ENCODE measurements at places on chromosomes 2 and 18. TPM values are rescaled to one million over a fixed set of nuclear protein-coding genes. Genes with fewer than 3 reads are reported as not detected.

- DNase-seq: no peak
Observed at GRCh38 chr2:26845021-26845420, 2.9 kb upstream of the DPYSL5 start.

GRCh38 chr2:88451811-88452564 lies 505 bp downstream of the FOXI3 start:
- DNase-seq: peak; percentile 79

GRCh38 chr18:35616664-35617423 lies 35.3 kb downstream of the GALNT1 start:
- DNase-seq: peak; percentile 87

DNA sequence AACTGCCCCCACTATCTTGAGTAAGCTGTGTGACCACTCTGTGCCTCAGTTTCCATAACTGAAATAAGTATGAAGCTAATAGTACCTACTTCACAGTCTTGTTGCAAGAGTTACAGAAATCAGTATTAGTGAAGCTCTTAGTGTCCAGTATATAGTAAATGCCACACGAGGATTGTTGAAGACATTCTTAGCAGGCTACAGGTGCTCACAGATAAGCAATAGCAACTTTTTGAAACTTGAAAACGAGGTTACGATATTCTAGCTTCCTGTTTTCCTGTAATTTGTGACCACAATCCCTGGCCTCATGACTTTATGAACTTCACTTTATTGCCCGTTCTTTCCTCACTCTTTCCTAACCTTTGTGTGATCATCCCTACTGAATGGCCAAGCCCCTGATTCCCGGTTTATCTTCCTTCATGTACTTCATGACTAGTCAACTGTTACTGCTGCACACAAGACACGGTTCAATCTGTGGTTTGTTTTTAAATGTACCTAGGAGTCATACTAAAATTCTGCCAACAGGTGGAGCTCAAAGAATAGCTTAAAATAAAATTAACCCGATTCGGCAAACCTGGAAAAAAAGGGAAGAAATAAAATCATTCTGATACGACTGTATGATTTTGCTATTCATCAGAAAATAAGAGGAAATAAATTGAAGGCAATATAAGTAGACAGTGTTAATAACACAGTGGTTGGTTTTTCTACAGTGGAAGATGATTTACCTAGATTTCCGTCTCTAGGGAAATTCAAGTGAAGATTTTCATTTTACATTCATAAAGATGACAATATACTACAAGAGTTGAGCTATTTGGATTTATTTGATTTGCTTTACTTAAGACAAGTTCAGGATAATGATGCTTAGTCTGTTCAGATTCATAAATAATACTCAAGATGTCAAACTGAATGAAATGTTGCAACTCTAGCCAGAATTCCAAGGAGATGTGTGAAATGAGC lies 38.1 kb upstream of the STAT1 start:
- DNase-seq: no peak

DNA sequence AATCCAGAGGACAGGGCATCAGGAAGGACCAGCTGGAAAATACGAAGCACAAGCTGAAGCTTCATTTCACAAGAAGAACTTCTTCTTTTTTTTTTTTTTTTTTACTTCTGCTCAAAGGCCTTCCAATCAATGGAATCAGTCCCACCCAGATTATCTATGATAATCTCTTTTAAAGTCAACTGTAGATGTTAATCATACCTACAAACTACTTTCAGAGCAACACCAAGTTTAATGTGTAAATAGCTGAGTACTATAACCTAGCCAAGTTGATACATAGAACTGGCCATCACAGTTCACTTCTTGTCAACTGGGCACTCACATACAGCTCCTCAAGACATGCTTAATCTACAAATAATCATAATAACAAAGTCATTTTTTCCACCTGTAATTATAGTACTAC lies 1645.9 kb upstream of the CELF4 start:
- no peak for DNase-seq

- DNase-seq: peak; percentile 71
Observed at GRCh38 chr2:3604207-3604877, 9.4 kb downstream of the COLEC11 start.

GRCh38 chr2:46615986-46616485 lies 136.7 kb downstream of the TMEM247 start:
- peak; percentile 77 for DNase-seq

Gene SOCS6
- 1.6 TPM for polyA plus RNA-seq

Gene TSPYL6
- not detected for polyA plus RNA-seq

Gene PER2
- polyA plus RNA-seq: 2.0 TPM

Gene SPDYA
- polyA plus RNA-seq: 0.06 TPM

Gene SLC39A10
- 14.4 TPM for polyA plus RNA-seq

Gene SPATA3
- not detected for polyA plus RNA-seq

Gene IL1F10
- polyA plus RNA-seq: not detected
